ENCODE measurements at places on chromosomes 16 and 17.

DNA sequence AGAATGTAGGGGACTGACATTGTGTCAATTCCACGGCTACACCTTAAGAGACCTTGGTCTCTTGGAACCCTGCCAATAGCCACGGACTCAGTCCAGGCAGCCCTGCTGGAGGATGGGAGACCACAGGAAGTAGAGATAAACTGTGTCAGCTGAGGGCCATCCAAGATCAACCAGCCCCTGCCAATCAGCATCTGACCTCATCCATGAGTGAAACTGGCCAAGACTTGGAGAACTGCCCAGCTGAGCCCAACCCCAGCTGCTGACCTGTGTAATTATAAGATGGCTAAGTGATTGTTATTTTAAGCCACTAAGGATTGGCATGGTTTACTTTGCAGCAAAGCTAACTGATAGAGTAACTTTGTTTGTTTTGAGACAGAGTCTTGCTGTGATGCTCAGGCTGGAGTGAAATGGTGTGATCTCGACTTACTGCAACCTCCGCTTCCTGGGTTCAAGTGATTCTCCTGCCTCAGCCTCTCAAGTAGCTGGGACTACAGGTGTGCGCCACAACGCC, 13.3 kb upstream of the YWHAE start:
- peak; percentile 36 for DNase-seq

DNA sequence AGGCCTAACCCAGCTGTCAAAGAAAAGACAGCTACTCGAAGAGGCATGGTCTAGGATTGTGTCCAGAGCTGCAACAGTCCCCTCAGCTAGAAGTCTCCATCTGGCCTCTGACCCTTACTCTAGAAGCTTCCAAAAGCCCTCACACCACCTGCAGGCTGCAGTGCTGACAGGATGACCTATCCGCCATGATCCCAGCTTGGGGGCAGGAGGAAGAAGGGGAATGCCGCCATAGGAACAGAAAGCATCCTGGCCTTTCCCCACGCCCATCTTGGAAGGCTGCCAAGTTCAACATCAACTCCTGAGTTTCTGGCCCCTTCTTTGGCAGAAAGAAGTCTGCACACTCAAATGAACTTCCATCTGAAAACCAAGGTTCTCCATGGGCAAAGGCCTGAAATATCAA, 3.1 kb upstream of the KRT36 start:
- no peak for DNase-seq

GRCh38 chr17:29619251-29619650, 3.5 kb downstream of the CORO6 start:
- no peak for DNase-seq

GRCh38 chr17:20781260-20781659, 201.7 kb downstream of the CDRT15L2 start:
- no peak for DNase-seq

DNA sequence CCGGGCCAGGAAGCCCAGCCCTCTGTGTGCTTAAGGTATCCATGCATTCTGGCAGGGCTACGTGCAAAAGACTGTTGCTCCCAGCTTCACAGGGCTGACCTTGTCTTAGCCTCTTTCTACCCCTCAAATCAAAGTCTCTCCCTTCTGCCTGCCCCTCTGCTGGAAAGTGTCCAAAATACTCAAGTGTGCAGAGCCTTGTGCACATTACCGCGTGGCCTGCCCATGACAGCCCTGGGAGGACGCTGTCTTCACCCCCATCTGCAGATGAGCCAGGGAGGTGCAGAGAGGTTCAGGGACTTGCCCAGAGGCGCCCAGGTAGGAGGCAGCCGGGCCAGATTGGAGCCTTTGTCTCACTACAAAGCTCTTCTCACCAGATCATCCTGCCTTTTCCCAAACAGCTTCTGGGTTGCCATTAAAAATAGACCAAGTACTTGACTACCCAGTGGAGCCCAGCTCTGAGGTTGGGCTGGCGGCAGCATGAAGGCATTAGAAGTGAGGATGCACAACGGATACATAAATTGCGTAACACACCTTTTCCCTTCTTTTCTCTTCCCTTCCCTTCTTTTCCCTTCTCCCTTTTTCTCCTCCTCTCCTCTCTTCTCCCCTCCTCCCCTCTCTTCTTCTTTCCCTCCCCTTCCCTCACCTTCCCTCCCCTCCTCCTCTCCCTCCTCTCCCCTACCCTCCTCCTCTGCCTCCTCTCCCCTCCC, 3.5 kb downstream of the CACNG4 start:
- DNase-seq, result no peak

- DNase-seq, result no peak
Observed at GRCh38 chr17:81961087-81961511, at the start of gene NOTUM. NOTUM (minus strand) TSS chr17:81961187; CDS start chr17:81960909, 278 bp downstream.

DNA sequence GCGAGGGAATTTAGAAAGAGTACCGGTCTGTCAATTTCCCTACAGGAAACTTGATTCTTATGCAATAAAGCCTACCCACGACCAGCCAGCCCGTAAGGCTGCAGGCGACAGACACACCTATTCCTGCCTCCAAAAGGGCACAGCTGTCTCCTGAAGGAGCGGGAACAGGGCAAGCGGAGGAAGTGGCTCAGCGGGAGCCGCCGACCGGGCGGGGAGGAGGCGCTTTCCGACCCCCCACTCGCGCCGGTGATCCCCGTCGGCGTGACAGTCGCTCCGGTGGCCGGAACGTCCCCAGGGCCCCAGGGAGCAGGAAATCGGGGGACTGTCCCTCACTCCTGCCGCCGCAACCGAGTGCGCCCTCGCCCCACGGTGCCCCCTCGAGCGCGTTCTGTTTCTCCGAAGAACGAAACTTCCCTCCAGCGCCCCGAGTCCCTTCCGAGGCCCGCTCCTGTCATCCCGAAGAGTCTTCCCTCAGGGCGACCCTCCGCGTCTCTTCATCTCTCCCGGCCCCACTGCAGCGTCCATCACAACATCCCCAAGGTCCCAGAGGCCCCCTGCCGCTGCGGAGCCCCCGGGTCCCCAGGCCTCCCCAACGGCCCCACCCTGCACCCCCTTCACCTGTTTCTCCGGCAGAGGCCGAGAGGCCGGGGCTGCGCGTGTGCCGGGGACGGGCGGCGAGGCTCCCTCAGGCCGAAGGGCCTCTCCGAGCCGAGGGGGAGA, 421 bp downstream of the STAT3 start:
- DNase-seq, result no peak

- no peak for DNase-seq
Observed at GRCh38 chr16:55082591-55082976, 151.9 kb downstream of the IRX5 start.

DNA sequence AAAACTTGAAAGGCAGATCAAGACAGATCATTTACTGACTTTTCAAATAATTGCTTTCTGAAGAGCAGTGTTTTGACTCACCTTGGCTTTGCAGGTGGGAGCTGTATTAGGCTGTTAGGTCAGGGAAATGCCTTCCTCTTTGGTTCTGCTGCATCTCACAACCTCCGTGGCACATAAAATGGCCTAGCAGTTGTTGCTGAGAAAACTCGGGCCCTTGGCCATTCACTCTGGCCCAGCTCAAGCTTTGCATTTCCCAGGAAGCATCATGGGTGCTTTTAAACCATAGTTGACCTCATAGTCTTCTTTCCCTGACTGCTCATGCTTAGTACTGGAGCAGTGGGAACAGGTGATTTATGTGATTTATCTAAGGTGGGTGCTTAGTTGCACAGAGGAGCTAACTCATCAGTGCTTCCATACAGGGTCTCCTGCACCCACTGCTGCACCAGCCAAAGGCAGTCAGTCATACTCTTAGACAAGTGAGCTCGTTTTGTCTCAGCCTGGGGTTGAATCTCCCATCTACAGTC, 83.6 kb downstream of the KSR1 start:
- DNase-seq, result no peak

DNA sequence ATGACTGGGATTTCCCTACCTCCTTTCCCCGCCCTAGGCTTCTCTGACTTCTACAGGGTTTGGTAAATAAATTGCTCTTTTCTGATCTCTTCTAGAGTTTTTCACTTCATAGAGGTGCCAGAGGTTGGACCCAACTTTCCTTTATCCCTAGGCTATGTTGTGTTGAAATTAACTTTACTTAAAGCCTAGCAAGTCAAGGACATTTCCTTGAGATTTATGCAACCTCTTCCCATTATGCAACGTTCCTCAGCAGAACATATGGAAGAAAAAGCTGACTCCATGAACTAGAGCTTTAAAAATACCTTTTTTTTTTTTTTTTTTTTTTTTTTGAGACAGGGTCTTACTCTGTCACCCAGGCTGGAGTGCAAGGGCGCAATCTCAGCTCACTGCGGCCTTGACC, 15.5 kb downstream of the MPO start:
- DNase-seq, result no peak

DNA sequence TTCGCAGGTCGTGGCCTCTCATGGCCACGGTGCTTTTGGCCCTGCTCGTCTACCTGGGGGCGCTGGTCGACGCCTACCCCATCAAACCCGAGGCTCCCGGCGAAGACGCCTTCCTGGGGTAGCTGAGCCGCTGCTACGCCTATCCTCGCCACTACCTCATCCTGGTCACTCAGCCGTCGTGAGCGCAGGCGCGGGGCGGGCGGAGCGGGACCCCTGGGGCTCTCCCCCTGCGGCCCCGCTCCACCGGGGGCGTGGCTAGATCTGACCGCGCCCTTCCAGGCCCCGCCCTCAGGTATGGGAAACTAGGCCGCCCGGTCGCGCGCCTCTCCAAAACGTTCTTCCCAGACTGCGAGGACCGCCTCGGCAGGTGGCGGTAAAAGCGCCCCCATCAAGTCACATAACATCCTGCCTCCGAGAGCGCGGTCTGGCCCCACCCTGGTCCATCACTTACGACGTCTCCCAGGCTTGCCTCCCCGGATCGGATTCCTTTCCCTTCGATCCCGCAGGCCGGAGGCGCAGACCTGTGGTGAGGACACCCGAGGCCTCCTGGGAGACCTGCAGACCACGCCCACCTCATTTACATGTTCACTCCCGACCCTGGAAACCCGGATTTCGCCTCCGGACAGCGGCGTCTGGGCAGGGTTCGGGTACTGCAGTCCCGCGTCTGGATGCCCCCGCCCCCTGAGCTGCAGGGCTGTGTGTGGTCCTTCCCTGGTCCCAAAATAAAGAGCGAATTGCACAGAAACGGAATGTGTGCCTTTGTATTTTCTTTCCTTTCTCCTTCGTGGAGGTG, 91.5 kb upstream of the TMEM97 start:
- DNase-seq, result no peak

DNA sequence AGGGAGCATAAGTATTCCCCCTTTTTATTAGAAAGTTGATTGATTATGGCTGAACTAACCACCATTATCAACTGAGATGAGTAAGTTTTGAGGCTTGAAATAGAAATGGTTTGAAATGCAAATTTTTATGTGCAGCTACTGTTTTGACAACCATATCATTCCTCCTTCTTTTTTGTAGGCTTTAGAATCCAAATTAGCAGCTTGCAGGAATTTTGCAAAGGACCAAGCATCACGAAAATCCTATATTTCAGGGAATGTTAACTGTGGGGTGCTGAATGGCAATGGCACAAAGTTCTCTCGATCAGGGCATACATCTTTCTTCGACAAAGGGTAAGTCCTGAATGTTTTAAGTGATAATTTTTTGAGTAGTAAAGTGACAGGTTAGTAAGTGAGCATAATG, 24.1 kb downstream of the NDEL1 start:
- DNase-seq, result no peak

- DNase-seq, result no peak
Observed at GRCh38 chr17:21573961-21574610, 118.2 kb upstream of the KCNJ18 start.

DNA sequence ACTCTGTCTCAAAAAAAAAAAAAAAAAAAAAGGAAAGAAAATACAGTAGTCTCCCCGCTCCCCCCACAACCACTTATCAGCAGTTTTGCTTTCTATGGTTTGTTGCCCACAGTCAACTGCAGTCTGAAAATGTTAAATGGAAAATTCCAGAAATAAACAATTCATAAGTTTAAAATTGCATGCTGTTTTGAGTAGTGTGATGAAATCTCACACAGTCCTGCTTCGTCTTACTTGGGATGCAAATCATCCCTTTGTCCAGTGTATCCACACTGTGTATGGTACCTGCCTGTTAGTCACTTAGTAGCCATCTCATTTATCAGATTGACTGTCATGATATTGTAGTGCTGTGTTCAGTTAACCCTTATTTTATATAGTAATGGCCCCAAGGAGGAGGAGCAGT, 41.5 kb downstream of the NF1 start:
- DNase-seq, result no peak

DNA sequence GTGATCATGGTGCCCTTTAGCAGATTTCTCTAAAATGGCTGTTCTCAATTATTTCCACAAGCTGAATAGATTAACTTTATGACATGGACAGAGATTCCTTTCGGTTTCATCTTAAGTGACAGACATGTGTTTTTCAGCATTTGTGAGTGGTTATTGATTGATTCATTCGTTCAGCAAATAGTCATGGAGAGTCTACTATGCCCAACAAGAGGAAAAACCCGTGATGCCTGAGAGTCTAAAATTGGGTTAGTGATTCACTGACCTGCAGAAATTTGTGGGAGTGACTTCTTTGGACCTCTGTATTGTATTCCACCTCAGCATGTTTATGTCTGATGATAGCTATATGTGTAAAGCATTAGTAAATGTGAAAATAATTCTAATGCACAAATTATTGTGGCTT, 28.0 kb upstream of the DUSP14 start:
- no peak for DNase-seq

GRCh38 chr16:47461598-47462266, 601 bp downstream of the PHKB start:
- DNase-seq, result no peak

- peak; percentile 60 for DNase-seq
Observed at GRCh38 chr16:1019231-1020090, 37.9 kb downstream of the SOX8 start.

GRCh38 chr16:14510939-14511799, 118.9 kb downstream of the PARN start:
- peak; percentile 8 for DNase-seq

- no peak for DNase-seq
Observed at GRCh38 chr16:72666267-72666666, 381.7 kb downstream of the ZFHX3 start.

DNA sequence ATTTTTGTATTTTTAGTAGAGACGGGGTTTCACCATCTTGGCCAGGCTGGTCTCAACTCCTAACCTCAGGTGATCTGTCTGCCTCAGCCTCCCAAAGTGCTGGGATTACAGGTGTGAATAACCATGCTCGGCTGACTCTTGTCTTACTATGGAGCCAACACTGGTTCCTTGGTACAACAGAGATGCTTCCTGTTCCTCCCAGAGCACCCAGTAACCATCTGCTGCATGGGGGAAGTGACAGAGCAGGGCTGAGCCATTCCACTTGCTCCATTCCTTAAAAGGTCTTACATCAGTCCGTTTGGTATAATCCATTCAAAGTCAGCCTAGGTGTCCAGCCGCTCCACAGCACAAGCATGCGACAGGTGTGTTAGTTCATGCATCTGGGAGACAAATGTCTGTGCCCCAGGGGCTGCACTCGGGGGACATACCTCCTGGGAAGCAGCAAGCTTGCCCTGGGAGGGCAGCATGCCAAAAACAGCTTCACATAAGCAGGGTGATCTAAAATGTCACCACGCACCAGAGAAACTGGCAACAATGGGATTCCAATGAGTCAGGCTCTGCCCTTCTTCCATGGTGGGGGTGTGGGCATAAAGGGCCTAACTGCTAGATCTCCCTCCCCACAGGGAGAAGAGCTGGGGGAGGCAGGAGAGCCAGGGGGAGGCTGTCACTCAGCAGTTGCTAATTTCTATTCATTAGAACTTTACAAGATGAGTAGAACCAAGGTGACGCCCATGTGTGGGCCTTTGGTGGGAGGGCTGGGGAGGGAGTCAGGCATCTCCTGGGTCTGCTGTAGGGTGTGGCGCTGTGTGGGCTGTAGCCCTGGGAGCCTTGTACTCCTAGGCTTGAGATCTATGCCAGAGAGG, 35.5 kb downstream of the PIPOX start:
- DNase-seq, result peak; percentile 28

GRCh38 chr17:80478487-80479245, 2.3 kb upstream of the NPTX1 start:
- no peak for DNase-seq

- DNase-seq, result no peak
Observed at GRCh38 chr16:2177561-2177960, 18.8 kb downstream of the CASKIN1 start.
